ENCODE measurements at places on chromosomes 12 and 14. TPM values are rescaled to one million over a fixed set of nuclear protein-coding genes. Genes with fewer than 3 reads are reported as not detected.
A peak's percentile ranks its signal among the peaks of the same experiment; 100 is the strongest.

DNA sequence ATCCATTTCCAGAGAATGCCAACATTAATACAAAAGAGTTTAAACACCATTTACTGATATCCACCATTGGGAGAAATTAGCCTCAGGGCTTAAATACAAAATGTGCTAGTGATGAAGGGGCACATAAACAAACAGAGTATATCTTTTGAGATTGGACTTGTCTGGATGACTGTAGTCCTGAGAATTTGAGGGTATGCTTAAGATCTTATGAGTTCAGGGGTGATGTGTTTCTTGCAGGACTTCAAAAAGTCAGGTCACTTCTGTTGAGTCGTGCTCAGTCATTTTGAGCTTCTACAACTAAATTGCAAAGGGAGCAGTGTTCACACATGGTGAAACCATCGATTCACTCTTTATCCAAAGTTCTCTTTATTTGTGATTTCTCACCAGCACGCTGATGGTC, 425.7 kb downstream of the ATP23 start:
- no peak for DNase-seq

- peak; percentile 80 for DNase-seq
Measured at GRCh38 chr14:68939893-68940613, 39.0 kb downstream of the ACTN1 start.

GRCh38 chr12:89309440-89309802, 42.9 kb downstream of the DUSP6 start:
- no peak for DNase-seq

Gene ARHGAP9
- 1.2 TPM for polyA plus RNA-seq

Gene DEGS2
- not detected for polyA plus RNA-seq

All from AG04450 (cell line).